ENCODE measurements at places on chromosomes 13 and 19. TPM values are rescaled to one million over a fixed set of nuclear protein-coding genes. Genes with fewer than 3 reads are reported as not detected.

Gene NKPD1
- total RNA-seq: not detected

Gene ZNF20
- 0.38 TPM for total RNA-seq

Gene ZNF229
- total RNA-seq: 6.5 TPM

Gene MTUS2
- total RNA-seq: 68.3 TPM

Gene ABCC4
- total RNA-seq: 2.7 TPM

Gene TEX101
- not detected for total RNA-seq

- no peak for DNase-seq
Observed at GRCh38 chr13:111883571-111884343, 183.2 kb upstream of the SOX1 start.

DNA sequence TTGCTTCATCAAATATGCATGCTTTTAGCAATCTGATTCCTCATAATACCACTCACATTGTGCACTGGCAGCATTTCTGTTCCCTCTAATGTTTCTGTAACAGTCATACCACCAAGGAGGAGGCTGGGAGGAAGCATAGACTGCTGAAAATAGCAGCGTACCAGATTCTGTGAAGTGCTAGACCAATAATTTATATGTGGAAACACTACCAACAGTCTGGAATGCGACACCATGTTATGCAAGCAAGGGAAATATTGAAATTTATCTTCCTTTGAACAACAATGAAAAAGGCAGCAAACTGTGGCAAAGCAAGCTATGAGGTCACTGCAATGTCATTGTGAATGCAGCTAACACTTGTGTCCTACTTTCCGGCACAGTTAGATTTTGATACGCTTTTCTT is 1388.0 kb downstream of the EFNB2 start:
- DNase-seq: no peak

DNA sequence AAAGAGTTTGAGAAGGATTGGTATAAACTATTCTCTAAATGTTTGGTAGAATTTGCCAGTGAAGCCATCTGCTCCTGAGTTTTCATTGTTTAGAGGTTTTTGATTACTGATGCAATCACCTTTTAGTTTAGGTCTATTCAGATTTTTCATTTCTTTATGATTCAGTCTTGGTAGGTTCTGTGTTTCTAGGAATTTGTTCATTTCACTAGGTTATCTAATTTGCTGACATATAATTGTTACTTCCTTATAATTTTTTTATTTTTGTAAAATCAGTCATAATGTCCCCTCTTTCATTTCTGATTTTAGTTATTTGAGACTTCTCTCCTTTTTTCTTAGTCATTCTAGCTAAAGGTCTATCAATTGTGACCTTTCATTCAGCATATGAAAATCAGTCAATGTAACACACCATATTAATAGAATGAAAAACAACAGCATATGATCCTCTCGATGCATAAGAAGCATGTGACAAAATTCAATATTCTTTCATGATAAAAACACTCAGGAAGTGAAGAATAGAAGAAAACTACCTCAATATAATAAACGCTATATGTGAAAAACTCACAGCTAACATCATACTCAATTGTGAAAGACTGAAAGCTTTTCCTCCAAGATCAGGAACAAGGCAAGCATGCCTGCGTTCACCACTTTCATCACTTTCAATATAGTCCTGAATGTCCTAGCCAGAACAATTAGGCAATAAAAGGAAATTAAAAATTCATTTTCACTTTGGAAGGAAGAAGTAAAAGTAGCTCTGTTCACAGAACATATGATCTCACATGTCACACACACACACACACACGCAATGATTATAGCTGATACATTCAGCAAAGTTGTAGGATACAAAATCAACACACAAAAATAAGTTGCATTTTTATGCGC is 149.1 kb downstream of the COG6 start:
- DNase-seq: no peak

GRCh38 chr13:113900646-113901045 is 36.8 kb upstream of the GAS6 start:
- no peak for DNase-seq

DNA sequence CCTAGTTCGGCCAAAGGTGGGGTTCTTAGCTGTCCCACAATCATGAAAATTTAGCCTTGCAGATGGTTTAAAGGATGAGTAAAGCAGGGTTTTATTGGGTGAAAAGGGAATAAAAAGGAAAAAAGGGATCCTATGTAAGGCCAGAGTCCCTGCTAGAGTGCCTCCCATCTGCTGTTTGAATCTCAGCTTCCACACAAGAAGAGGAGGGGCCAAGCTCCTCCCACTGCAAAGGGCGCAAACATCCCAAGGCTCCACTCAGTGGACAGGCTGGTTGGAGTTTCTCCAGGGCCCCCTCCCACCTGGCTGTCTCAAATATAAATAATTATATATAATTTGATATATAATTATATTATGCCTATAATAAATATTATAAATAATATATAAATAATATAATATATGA is 1272.1 kb upstream of the PCDH20 start:
- DNase-seq: no peak

DNA sequence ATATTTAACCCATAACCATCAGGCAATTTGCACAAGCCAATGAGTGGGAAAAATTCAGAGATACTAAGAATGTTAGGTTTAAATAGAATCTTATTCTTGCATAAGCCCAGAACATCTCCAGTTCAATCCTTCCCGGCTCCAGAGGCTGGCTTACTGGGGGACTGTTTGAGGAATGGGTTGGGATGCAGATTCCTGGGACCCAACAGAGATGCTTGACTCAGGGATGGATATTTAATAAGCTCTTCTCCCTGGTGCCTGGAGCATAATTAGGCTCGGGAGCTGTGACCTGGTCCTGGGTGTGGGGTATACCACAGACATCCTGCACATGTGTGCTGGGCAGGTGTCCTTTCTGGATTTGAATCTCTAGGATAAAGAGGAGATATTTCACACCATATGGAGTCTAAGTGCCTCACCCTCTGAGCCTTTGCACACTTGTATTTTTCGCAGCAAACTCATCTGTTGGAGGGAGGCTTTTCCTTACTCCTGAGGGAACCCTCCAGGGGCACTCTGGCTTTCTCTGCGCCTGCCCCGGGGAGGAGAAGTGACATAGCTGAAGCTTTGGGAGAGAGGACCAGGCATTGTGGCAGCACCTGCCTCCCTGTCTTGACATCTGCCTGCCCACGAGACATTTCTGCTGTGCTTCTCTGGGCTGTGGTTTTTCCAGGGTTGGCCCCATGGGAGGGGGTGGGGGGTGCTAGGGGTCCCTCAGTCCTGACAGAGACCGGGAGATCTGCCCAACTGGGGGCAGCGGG is 36.1 kb upstream of the ANKRD10 start:
- no peak for DNase-seq

DNA sequence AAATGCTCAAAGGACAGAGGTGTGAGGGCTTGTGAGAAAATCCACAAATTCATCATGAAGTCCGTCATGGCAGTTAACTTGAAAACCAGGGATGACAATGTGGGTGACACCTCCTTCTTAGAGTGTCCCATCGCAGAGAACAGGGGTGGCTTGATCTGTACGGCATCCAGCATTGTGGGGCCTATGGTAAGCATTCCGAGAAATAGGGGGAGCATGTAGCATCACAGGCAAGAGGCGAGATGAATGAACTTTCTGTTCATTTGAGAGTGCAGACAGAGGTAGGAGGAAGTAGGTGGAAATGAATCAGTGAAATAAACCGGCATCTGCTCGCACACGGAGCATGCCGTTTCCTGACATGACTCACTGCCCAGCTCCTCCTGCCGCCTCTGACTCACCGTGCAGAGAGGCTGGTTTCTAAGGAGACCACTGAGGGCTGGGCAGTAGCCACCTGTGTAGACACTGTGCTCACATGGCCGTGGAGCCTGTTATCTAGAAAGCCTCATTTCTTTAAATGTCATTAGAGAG is 339.0 kb downstream of the RFC3 start:
- DNase-seq: peak; percentile 48

DNA sequence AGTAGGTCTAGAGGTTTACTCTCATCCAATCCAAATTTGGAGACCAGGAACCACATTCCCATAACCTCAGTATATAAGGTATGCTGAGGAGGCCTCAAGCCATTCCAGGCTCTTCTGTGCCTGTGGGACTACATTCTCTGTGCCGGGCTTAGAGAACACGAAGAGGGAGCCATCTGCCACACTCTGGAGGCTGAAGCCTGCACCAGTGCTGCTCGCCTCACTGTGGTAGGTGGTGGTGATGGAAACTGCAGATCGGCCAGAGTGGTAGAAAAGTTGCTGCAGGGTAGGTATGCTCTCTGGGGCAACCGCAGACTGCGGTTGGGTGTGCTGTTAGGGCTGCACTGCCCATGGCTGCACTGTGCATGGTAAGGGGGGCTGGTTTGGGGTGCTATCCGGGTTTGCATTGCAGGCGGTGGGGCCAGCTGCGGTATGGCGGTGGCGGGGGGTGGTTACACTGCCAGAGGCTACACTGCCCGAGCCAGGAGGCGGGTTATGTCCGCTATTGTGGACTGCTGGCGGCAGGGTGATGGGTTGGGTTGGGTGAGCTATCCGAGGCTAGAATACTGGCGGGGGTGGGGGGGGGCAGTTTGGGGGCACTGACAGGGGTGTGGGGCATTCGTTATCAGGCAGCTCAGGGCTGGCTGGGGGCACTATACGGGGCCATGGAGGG is 145.0 kb downstream of the TNFRSF19 start:
- DNase-seq: no peak

DNA sequence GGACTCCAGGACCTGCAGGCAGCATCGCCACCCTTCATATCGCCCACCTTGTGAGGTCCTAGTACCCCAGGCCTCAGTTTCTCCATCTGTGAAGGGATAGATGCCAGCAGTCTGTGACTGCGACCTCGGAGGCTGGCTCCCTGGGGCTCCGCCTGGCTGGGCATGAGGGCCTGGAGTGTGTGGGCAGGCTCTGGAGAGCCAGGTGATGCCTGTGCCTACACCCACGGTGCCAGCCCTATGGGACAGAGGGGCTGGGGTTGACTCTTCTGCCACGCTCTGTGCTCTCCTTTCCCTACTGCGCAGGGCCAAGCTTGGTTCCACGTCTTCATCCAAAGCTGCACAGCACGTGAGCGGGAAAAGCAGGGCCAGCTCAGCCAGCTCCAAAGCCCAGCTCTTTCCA is 26.0 kb upstream of the NFIC start:
- DNase-seq: no peak

- DNase-seq: no peak
Observed at GRCh38 chr19:42143341-42144234, 11.3 kb upstream of the POU2F2 start.

- no peak for DNase-seq
Observed at GRCh38 chr13:22662771-22663170, 518.0 kb upstream of the SGCG start.

- DNase-seq: no peak
Observed at GRCh38 chr13:85819513-85819912, 20.3 kb upstream of the SLITRK6 start.

DNA sequence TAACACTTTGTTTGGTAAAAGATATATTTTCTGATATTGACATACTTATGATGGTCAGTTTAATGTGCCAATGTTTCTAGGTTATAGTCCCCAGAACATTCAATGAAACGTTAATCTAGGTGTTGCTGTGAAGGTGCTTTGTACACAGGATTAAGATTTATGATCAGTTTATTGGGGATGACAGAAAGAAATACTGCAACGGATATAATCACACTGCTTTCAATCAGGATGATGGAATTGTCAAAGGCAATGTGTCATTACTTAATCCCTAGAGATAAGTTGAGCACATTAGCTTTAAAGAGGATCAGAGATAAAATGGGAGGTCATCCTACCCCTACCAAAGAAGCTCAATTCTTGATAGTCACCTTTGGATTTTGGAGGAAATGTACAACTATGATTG is 12.4 kb upstream of the SIGLEC12 start:
- no peak for DNase-seq

DNA sequence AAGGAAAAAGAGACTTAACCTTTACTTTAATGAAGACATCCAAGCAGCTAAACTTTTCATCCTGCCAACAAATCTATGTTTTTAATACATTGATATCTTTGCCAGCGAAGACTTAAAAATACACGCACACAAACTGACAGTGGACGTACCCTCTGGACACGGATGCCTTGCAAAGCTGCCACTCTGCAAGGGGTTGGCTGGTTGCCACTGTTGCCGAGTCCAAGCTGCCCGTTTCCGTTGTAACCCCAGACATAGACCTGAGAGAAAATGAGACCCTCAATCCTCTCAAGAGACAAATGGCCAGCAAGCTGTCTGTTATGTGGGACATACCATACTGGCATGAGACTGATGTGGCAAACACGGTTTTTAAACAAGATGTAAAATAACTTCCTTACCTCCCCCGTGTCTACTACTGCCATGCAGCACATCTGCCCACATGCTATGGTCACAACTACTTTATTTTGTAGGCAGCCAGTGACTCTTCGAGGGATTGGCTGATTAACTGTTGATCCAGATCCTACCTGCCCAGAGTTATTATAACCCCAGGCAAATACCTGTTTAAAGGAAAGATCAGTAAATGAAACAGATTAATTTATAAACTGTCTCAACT is 21.2 kb downstream of the RCBTB2 start:
- DNase-seq: peak; percentile 40

- DNase-seq: no peak
Observed at GRCh38 chr13:95049772-95050171, 251.5 kb downstream of the ABCC4 start.

GRCh38 chr19:43526884-43527859 is at the start of gene ETHE1:
Gene ETHE1 (minus strand): TSS chr19:43527201. CDS start chr19:43527177, 24 bp downstream.
- peak; percentile 89 for DNase-seq

DNA sequence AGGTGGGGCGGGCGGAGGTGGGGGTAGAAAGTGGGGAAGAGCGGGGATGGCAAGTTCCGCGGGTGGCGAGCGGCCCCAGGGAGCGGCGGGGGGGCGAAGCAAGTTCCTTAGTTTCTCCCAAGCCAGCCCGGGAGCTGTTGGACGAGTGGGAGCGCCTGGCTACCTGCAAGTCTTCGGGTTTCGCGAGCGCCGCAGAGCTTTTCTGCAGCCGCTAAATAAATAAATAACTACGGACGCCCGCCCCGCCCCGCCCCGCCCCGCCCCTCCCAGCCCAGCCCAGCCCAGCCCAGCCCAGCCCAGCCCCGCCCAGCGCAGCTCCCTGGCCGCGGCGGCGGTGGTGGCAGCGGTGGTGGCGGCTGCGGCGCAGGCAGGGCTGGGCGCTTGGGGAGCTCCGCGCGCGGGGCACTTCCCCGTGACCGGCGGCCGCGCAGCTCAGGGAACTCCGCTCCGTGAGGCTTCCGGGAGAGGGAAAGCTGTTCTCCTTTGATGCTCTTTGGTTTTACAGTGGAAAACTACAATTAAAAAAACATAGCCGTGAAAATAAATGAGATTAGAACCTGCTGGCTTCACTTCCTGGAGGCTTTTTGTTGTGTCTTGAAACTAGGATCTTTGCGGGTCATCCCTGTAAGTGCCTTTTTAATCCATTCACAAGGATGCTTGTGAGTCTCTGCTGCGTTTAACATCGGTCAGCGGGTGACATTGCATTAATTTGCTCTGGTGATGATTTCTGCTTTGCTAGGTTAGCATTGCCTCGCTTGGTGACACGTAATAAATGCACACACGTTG is at the start of gene UBE2L5:
UBE2L5 (plus strand) TSS at position 440 of the 786 bp plus-strand sequence. CDS start 5,498 bp downstream, outside the sequence.
- DNase-seq: peak; percentile 84
